Activated CD4-positive, alpha-beta memory T cell treated with anti-CD3 and anti-CD28 coated beads for 36 hours (primary cell): ENCODE measurements at places on chromosomes 1 and 21.

GRCh38 chr1:27318596-27318995 lies 3.4 kb upstream of the TMEM222 start:
- no peak overlapping the region for H3K4me3 ChIP-seq
- no peak for DNase-seq
- H3K27me3 ChIP-seq, result no peaks in the 10 kb centered on the region
- H3K27ac ChIP-seq, result no peak overlapping the region

DNA sequence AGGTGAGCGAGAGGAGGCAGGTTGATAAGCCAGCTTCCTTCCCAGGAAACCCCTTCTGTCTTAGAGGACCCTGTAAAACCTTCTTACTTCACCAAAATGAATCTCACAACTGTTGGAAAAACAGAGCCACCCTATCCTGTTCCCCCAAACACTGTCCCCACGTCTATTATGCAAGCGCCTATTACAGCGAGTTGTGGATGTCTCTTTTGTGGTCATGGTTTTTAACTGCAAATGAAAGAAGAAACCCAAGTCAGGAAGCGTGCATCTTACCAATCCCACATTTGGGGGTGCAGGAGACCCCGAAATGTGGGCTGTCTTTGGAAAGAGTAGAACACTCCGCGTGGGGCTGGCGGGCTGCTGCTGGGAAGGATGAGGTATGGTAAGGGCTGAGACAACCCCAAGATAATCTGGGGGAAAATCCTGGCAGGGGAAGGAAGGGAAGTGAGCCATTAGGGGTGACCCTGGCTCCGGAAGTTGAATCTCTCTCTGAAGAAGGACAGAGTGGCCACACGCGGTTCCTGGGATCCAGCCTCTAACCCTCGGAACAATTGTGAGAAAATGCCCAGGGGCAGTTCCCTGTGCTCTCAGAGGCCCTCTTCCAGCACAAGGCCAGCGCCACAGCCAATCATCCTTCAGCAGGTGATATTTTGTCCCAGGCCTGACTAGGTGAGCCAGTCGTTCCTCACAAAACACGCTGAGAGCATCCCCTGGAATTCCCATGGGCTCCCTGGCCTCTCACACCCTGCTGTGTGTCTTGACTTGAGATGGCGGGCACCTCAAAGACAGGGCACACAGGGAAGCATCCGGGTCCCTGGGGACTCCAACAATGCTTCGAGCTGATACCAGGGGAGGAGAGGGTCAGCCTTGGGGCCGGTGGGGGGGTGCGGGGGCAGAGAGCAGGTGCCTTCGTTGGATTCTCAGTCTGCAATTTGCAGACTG lies 168.5 kb upstream of the IRF2BP2 start:
- H3K4me3 ChIP-seq, result no peak overlapping the region
- DNase-seq, result peak; percentile 10
- H3K36me3 ChIP-seq, result peaks cover 4% of the 10 kb centered on the region

DNA sequence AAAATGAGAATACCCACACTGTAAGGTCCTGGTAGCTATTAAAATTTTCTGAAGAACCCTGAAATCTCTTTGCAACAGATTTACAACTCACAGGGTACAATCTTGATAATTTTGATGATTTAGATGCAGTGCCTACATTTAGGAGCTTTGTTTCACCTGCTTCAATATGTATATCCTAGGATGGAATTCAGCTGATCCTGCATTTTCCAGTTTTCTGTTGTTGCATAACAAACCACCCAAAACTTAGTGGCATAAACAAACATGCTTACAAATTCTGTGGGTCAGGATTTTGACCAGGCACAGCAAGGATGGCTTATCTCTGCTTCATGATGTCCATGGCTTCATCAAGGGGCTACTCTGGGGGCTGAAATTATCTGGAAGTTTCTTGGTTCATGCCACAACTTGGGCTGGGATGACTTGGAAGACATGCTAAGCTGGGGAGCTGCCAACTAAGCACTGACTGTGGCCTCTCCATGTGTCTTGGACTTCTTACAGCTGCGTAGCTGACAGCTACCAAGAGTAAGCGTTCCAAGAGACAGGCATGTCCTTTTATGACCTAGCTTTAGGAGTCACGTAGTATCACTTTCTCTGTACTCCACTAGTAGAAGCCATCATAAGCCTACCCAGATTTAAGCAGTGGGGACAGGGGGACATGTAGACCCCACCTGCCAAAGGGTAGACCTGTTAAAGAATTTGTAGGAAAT lies 108.5 kb downstream of the CACHD1 start:
- H3K36me3 ChIP-seq, result no peaks in the 10 kb centered on the region
- no peak overlapping the region for H3K27ac ChIP-seq
- DNase-seq, result no peak
- H3K4me3 ChIP-seq, result no peak overlapping the region
- H3K27me3 ChIP-seq, result no peaks in the 10 kb centered on the region

GRCh38 chr1:170215072-170215885 lies 69.5 kb downstream of the NTMT2 start:
- no peak overlapping the region for H3K27ac ChIP-seq
- peaks cover 7% of the 10 kb centered on the region for H3K27me3 ChIP-seq

DNA sequence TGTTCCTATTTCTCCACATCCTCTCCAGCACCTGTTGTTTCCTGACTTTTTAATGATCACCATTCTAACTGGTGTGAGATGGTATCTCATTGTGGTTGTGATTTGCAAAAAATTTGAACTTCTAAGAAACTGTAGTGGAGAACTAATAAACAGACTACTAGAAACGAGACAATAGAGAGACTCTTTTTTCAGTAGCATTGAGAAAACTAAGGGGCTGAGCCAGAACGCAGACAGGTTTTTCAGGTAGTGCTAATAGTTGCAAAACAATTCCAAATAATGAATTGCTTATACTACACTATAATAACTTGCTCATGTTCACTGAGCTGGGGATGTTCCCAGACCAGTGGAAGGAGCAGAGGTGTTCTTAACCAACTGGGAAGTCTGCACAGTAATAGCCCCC lies 98.8 kb upstream of the DPH5 start:
- H3K4me1 ChIP-seq, result peaks cover 59% of the 10 kb centered on the region
- DNase-seq, result no peak
- H3K27ac ChIP-seq, result no peak overlapping the region
- H3K27me3 ChIP-seq, result no peaks in the 10 kb centered on the region
- no peak overlapping the region for H3K4me3 ChIP-seq
- peaks cover 3% of the 10 kb centered on the region for H3K36me3 ChIP-seq

GRCh38 chr1:116771997-116772647 lies 17.9 kb downstream of the CD2 start:
- H3K4me1 ChIP-seq, result peaks cover 81% of the 10 kb centered on the region
- peak overlapping the region; percentile 38 for H3K4me3 ChIP-seq
- H3K27me3 ChIP-seq, result no peaks in the 10 kb centered on the region
- peaks cover 80% of the 10 kb centered on the region for H3K36me3 ChIP-seq

GRCh38 chr1:163697137-163697536 lies 375.4 kb downstream of the NUF2 start:
- no peaks in the 10 kb centered on the region for H3K27me3 ChIP-seq
- DNase-seq, result no peak
- no peaks in the 10 kb centered on the region for H3K36me3 ChIP-seq
- no peak overlapping the region for H3K27ac ChIP-seq
- no peak overlapping the region for H3K4me3 ChIP-seq
- no peaks in the 10 kb centered on the region for H3K4me1 ChIP-seq

GRCh38 chr1:218748071-218748470 lies 402.9 kb downstream of the TGFB2 start:
- no peak overlapping the region for H3K4me3 ChIP-seq
- H3K27ac ChIP-seq, result no peak overlapping the region
- DNase-seq, result no peak
- H3K4me1 ChIP-seq, result no peaks in the 10 kb centered on the region
- no peaks in the 10 kb centered on the region for H3K36me3 ChIP-seq
- H3K27me3 ChIP-seq, result no peaks in the 10 kb centered on the region

- H3K4me3 ChIP-seq, result no peak overlapping the region
- H3K27ac ChIP-seq, result peak overlapping the region; percentile 35
- H3K4me1 ChIP-seq, result peaks cover 13% of the 10 kb centered on the region
- peaks cover 3% of the 10 kb centered on the region for H3K36me3 ChIP-seq
Observed at GRCh38 chr1:100323419-100324106, 28.7 kb upstream of the CDC14A start.

GRCh38 chr1:159826441-159827101 lies at the start of gene SLAMF8:
Gene SLAMF8, plus strand, starts transcription at chr1:159826873. Its CDS starts 26 bp downstream, at chr1:159826899.
- no peak within 1 kb of the TSS for H3K4me3 ChIP-seq
- H3K4me1 ChIP-seq, result peaks cover 42% of the 10 kb centered on the region
- peaks cover 6% of the 10 kb centered on the region for H3K36me3 ChIP-seq
- peak; percentile 83 for DNase-seq

- peaks cover 9% of the 10 kb centered on the region for H3K4me1 ChIP-seq
- no peaks in the 10 kb centered on the region for H3K36me3 ChIP-seq
- DNase-seq, result no peak
- peak overlapping the region; percentile 81 for H3K4me3 ChIP-seq
Observed at GRCh38 chr1:207962716-207963426, 51.9 kb upstream of the CD34 start.

GRCh38 chr1:231631717-231632116 lies 5.1 kb downstream of the DISC1 start:
- DNase-seq, result no peak
- no peak overlapping the region for H3K4me3 ChIP-seq
- H3K27me3 ChIP-seq, result no peaks in the 10 kb centered on the region
- H3K36me3 ChIP-seq, result peaks cover 2% of the 10 kb centered on the region
- no peak overlapping the region for H3K27ac ChIP-seq
- peaks cover 26% of the 10 kb centered on the region for H3K4me1 ChIP-seq

- no peaks in the 10 kb centered on the region for H3K36me3 ChIP-seq
- DNase-seq, result peak; percentile 14
- H3K27ac ChIP-seq, result no peak overlapping the region
- peak overlapping the region; percentile 73 for H3K4me3 ChIP-seq
Observed at GRCh38 chr1:162070094-162070748, 730 bp downstream of the NOS1AP start.

GRCh38 chr1:201456499-201457309 lies 12.3 kb downstream of the PHLDA3 start:
- no peaks in the 10 kb centered on the region for H3K36me3 ChIP-seq
- DNase-seq, result no peak
- peaks cover 10% of the 10 kb centered on the region for H3K4me1 ChIP-seq
- H3K27ac ChIP-seq, result no peak overlapping the region

DNA sequence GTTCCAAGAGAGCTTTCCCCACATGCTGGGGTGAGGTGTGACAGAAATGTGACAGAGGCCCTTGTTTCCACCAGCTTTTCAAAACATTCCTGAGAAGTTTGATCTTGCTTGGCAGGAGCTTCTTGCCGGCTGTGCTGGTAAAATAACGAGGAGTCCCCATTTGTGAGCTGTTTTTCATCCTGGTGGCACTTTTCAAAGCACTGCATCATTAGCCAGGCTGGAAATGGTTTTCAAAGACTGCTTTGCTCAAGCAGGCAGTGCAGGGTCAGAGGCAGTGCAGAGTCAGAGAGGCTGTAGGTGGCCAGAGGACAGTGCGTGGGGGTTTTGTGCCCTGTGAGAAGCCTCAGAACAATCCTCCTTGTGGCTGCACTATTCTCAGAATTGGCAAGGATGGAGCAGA lies 75.8 kb upstream of the KCNA3 start:
- no peak overlapping the region for H3K4me3 ChIP-seq
- no peak overlapping the region for H3K27ac ChIP-seq
- DNase-seq, result no peak
- H3K36me3 ChIP-seq, result no peaks in the 10 kb centered on the region
- no peaks in the 10 kb centered on the region for H3K4me1 ChIP-seq

- peaks cover 6% of the 10 kb centered on the region for H3K27me3 ChIP-seq
- DNase-seq, result no peak
- H3K27ac ChIP-seq, result no peak overlapping the region
- peaks cover 2% of the 10 kb centered on the region for H3K36me3 ChIP-seq
- no peak overlapping the region for H3K4me3 ChIP-seq
Observed at GRCh38 chr21:45308194-45309068, 20.7 kb upstream of the POFUT2 start.

DNA sequence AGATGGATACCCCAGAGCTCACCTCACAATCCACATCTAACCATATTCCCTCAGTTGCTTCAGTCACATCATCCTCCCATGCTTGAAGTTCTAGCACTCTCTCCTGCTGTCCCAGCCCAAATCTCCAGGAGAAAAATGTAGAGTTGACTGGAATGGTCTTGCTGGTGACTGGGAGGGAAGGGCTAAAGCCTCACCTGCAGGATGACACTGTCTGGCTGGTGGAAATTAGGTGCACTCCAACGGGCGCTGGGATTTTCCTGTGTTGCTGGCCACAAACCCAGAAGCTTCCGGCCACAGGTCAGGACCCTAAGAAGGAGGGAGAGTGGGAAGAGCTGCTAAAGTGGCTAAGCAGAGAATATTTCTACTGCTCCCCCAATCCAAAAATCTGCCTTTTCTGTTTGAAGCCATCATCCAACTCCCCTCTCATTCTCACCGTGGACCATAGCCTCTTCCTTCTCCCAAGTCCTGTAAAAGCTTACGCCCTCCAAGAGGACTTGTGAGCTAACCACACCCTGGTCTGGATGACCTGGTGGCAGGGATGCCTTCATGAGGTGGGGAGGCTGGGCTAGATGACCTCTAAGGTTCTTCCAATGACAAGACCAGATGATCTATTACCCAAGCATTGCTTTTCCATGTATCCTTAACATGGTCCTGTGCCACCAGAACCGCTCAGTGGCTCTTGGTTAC lies 37.5 kb upstream of the PPP1R15B start:
- H3K4me1 ChIP-seq, result peaks cover 77% of the 10 kb centered on the region
- DNase-seq, result no peak
- H3K27ac ChIP-seq, result peak overlapping the region; percentile 62
- H3K36me3 ChIP-seq, result peaks cover 42% of the 10 kb centered on the region
- no peak overlapping the region for H3K4me3 ChIP-seq

DNA sequence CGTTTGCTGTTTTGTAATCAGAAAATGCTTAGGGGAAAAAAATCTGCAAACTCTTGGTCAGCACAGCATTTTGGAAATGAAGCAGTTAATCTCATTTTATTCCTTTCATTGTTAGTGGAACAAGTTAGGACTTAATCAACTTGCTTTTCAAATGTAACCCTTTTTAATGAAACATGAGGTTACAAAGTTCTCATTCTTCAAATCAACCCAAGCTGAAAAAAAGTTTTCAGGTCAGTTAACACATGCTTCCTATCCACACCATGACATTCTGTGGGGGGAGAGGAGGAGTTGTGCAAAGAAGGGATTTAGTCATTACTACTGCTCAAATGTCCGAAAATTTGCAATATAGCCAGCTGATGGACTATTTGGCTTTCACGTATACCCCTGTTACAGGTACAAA lies 283.2 kb upstream of the LYPLAL1 start:
- no peak overlapping the region for H3K4me3 ChIP-seq
- H3K27me3 ChIP-seq, result no peaks in the 10 kb centered on the region
- DNase-seq, result no peak
- H3K27ac ChIP-seq, result no peak overlapping the region
- no peaks in the 10 kb centered on the region for H3K4me1 ChIP-seq
